ENCODE measurements at places on chromosomes 2 and 18.

GRCh38 chr18:68234131-68234530 is 480.8 kb downstream of the TMX3 start:
- DNase-seq: no peak

GRCh38 chr2:62362561-62362960 is 143.4 kb downstream of the TMEM17 start:
- DNase-seq: no peak

DNA sequence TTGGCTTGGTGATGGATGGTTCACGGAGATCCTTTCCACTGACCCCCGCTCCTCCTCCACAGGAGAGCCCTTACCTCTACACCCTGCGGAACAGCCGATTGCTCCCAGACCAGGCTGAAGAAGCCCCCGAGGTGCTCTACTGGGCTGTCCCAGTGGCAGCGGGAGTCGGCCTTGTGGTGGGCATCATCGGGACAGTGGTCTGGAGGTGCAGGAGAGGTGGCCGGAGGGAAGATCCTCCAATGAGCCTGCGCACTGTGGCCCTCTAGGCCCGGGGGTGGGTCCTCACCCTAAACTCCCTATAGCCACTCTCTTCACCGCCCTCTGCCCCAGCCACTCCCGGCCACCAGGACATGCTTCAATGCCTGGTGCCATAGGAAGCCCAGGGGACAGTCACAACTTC is 108.8 kb upstream of the PPP1CB start:
- no peak for DNase-seq

GRCh38 chr18:8424917-8425725 is 184.1 kb upstream of the RAB12 start:
- no peak for DNase-seq

- DNase-seq: no peak
These were observed 42.3 kb downstream of the TRAF3IP1 start for GRCh38 chr2:238362626-238363025.

GRCh38 chr2:121505005-121505404 is 25.7 kb upstream of the RNU4ATAC start:
- no peak for DNase-seq

DNA sequence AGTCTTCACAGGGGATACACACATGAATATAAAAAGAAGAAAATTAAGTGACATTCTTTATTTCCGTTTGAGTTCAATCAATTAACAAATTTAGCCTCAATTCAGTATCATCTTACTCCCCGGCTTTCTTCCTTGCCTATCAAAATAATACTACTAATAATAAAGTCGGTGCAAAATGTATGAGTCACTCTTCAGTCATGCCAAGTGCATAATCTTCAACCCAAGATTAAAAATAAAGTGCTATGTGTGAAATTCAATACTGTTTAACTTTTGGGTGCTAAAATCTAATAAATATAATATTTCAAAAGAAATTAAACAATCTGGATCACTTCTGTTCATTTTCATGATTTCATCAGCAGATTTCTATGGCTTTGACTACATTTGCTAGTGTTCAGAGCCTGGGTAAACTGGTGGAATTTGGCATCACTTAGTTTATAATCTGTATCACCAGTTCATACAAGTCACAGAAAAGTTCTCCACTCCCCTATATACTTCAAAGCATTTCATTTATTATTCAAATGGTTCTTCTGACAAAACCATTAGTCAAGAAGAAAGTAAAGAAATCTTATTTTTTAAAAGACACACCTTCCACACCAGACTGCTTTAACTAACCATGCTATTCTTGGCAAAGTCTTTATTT is 183.6 kb downstream of the THADA start:
- DNase-seq: no peak

- no peak for DNase-seq
These were observed 86.0 kb upstream of the MAPK4 start for GRCh38 chr18:50473881-50474280.

DNA sequence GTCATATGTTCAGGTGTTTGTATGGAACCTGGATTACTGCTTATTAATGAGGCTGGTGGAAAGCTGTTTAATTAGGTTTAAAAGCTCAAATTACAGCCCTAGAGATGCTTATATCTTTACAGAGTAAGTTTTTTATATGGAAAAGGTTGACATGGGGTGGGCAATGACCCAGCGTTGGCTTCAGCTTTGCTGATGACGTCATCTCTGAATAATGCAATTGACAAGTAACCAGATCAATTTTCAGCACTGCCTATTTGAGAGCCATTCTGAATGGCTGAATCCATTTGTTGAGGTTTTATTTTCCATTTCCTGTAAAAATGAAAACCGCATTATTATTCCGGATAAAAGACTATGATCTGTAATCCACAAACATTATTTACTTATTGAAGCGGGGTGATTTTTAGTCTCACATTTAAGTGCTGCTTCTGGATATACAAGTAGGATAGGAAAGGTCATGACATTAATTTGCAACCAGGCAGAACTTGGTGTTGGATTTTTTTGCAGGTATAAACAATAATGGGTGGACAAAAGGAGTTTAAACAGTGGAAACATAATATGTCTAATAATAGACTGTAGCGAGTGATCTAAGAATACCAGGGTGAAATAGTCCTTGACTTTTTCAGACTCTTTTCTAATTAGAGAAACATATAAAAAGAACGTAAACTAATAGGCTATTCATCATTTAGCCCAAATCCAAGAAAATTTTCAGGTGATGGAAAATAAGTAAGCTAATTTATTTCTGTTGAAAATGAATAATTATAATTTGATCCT is 2.7 kb downstream of the PPP1R1C start:
- no peak for DNase-seq

DNA sequence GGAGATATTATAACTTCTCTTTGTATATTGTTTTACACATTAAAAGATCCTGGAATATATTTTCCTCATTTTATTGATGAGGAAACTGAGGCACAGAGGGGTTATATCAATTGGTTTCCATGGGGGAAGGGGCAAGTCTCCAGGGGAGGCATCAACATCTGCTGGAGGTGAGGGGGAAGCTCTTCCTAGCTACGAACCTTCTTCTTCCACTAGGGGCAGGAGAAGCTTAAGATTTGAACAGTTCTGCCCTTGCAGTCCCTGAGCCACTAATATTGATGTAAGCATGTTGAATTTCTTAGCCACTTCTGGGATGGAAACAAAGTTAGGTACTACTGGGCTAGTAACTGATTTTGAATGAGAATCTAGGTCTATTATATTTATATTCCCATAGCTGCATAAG is 140.1 kb upstream of the AQP4 start:
- no peak for DNase-seq

DNA sequence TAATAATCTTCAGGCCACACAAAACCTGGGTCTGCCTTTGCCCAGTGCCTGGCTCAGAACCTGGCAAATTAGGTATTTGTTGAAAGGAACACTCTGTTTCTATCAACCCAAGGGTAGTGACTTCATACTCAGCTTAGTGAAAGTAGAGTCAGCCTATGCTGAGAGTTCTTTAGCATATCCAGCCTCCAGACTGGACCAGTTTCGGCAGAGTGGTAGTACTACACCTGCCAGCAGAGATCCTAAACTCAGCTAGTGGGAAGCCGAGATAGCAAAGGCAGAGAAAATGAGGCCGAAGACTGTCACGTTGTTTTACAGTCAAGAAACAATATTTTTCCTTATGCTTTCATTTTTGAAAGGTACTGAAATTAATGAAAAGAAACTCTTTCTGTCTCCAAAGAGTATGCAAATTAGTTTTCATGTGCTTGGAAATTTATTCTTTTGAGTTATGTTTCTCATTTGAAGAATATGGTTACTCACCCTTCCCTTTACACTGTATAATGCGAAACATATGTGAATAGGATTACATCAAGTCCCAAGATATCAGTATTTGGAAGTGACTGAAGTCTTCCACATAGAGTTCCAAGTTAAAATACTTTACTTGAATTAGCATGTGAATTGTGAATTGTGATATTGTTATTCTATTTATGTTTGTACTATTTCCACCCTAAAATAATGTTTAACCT is 52.2 kb upstream of the UGP2 start:
- DNase-seq: no peak

- no peak for DNase-seq
These were observed 264.0 kb downstream of the LRATD1 start for GRCh38 chr2:14896330-14897030.

DNA sequence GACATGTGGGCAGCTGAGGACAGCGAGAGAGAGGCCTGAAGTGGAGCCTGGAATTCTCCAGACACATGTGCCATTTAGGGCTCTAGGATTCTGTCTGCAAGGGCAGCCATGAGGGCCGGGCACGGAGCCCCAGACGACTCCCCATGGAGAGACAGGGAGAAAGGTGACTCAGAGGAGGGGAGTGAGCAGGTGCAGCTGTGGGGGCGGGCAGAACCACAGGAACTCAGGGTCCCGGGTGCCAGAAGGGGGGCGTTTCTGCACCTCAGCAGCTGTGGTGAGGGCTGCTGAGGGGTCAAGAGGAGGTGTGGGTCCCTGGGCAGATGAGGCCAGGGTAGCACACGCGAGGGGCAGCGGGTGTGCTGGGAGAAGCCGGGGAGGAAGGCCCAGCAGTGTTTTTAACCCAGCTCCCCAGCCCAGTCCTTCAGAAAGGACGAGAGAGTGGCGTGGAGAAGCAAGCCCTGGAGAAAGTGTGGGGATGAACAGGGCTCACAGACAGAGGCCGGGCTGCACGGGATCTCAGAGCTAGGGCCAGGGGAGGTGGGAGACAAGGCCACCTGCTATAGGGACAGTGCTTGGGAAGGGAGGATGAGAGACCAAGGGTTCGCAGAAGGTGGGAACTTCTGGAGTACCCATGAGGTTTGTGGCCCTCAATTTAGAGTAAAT is 7.6 kb downstream of the GPR17 start:
- DNase-seq: no peak

GRCh38 chr2:96470636-96471035 is 34.5 kb downstream of the NEURL3 start:
- DNase-seq: no peak

- DNase-seq: no peak
These were observed 111.4 kb downstream of the DYSF start for GRCh38 chr2:71564790-71565189.

DNA sequence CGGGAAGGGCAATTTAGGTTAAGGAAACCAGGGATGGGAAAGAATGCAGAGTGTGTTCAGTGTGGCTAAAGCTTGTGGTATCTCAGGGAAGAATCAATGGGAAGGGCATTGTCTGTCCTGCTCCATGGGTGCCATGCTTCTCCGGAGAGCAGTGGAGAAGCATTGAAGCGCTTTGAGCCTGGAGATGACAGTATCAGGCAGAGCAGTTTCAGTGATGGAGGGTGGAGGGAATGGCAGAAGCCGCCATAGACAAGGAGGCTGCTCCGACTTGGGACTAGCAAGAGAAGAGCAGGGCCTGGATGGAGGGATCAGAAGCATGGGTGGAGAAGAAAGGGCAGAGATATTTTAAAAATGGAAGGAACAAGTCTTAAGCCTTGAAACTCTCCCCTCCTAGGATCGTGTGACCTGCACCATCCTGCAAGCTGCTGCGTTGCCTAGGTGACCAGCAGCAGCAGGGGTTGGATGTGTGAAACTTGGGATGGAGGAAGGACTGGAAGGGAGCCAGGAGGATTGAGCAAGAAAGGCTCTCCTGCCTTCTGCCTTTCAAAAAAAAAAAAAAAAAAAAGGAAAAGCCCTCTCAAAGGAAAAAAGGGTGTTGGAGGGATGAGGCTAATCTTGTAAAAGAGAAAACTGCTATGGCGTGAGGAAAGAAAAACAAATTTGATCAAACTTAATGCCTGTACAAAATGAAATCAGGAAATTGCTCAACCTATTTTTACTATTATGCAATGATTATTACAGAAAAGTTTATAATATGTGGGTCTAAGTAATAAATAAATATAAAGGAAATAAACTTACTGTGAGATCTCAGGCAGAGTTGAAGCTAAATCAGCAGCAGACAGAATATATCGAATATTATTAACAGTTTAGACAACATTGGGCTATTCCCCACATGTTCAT is 493.8 kb upstream of the NRP2 start:
- DNase-seq: no peak

GRCh38 chr2:64090264-64090663 is 54.0 kb downstream of the PELI1 start:
- no peak for DNase-seq

DNA sequence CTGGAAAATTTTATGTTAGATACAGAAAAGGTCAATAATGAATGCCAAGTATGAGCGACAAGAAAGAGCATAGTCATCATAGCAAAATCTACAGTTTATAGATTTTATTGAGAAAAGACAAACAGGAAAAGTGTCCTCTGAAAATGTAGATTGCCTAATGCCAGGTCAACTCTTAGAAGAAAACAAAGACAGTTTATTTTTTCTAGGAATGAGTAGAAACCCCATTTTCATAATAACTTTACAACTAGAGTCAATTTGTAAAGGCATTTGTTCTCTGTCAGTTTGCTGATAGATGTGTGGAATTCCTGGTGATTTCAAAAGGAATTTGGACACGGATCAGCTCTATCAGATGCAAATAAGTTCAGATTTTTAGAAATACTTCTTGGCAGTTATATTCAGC is 16.6 kb downstream of the CDH7 start:
- no peak for DNase-seq

- DNase-seq: no peak
These were observed 971 bp downstream of the ZNF385B start for GRCh38 chr2:179860255-179861026.

GRCh38 chr2:55395724-55396605 is 23.7 kb downstream of the CCDC88A start:
- no peak for DNase-seq

All from urinary bladder (tissue), 4 donors.